ENCODE measurements at places on chromosomes 5 and 9. TPM values are rescaled to one million over a fixed set of nuclear protein-coding genes. Genes with fewer than 3 reads are reported as not detected.
A peak's percentile ranks its signal among the peaks of the same experiment; 100 is the strongest.

Gene FOXD1
- 0.15 TPM for polyA plus RNA-seq

Gene CDH9
- polyA plus RNA-seq = not detected

Gene SPATA31A3
- not detected for polyA plus RNA-seq

DNA sequence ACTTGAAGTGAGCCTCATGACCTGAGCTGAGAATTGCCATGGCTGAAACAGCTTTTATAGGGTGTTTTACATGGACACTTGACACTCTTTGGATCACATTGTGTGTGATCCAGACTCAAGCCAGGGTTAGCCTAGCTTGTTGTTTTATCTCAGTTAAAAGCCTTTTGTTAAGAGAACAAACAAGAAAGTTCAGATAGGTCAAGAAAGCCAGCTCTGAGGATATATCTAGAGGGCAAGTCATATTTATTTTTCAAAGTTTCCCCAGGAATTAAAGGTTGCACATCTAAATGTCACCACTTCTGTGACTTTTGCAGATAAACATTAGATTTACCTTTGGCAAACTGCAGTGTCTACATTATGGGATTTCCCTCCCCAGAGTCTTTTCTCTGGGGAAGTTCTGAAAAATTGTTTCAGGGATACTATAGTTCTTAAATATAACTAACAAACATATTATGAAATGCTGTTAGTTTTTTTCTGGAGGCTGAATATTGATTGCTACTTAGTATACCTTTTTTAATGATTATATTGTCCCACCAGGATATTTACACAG is 134.5 kb downstream of the C9orf152 start:
- no peak for DNase-seq

DNA sequence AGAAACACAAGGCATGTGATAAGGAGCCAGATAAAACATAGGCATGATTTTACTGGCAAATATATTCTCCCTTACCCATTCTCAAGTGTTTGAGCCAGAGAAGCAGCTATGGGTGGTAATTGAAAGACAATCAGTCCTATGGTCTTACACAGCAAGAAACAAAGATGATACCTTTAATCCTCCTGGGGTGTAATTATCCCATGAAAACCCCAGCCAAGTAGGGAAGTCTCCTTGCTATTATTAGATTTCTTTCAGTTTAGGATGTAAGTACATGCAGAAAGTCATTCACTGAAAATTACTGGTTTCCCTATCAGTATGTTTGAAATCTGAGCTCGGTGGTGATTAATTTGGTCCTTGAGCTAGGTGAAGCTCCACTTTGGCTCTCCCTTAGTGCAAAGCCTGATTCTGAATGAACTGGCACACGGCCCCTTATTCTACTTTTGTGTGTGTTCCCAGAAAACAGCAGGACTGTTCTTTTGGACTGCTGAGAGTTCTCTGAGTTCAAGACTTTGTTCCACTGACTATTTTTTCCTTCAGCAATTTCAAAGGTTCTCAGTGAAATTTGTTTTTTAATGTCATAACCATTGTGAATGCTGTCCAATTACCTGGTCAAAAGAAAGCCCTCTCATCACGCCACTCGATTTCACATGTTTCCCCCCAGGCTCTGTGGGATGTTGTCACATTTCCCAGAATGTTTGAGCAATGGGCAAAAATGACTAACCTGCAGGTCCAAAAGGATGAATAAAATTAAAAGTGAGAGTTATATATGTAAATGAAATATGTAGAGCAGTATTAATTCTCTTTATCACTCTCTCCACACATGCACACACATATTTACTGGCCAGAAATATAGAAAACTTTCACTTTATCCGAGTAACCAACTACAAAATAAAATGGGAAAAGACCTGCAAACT is 343.0 kb downstream of the RAB3C start:
- DNase-seq = no peak

- no peak for DNase-seq
Observed at GRCh38 chr9:28758341-28758740, 1185.1 kb upstream of the C9orf72 start.

DNA sequence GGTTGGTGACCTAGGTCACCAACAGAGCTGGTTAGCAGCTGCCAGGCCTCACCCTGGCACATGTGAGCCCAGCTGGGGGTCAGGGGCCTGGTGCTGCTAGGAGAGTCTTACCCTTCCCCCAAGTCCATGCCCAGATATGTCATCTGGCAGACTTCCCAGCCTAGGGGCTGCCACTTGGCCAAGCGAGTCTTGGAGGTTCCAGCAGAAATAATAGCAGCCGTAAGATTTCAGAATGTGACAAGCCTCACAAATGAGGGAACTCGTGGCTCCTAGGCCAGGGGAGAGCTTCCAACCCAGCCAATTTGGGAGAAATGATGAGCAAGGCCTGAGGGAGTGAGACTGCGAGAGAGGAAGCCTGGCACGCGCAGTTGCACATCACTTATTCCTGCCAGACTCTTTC is 11.1 kb downstream of the URM1 start:
- DNase-seq = no peak

DNA sequence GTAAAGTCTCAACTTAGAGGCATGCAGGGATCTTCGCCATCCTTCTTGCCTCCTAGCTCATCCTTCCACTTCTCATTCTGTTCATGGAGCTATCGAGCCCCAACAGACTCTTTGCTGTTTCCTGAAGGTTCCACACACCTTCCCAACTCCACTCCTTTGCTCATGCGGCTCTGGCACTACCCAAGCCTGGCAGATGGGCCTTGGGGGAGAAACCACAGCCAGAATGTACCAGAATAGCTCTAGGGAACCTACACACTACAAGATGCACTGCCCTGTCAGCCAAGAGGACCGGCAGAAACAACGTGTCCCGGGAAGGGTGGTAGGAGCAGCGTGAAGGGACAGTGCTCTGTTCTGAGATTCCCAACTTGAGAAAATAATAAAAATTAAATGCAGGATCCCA is 178.9 kb downstream of the GABBR2 start:
- DNase-seq = no peak

DNA sequence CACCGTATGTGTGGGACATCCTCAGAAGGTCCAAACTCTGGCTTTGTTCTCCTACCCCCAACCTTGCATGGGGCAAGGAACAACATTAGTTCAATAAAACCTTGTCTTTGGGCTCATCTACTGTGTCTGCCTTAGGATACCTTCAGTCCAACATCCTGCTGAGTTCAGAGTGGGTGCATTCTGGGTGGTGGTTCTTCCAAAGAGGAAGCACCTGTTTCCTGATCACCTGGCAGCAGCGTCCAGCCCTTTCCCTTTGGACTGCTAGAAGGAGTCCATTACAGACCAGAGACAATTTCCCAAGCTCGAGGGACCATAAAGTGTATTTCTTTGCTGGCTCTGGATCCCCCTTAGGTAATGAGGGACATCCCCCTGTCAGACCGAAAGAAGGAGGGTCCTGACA is 154.1 kb downstream of the SEMA6A start:
- no peak for DNase-seq

DNA sequence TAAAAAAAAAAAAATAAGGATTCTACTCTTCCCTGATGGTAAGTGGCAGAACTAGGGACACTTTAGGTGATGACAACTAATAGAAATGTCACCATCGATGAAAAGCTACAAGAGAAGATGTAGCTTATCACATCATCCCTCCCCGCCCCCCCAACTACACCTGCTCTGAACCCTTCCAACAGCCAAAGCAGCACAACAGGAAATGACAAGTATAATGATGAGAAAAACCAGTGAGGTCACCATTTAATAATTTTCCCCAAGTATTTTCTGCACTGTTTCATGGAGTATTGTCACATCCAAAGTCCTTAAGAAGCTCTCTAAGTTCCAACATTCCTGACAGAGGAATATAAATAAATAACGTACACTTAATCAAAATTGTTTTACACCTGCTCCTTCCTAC is 221.4 kb downstream of the EFNA5 start:
- DNase-seq = no peak

DNA sequence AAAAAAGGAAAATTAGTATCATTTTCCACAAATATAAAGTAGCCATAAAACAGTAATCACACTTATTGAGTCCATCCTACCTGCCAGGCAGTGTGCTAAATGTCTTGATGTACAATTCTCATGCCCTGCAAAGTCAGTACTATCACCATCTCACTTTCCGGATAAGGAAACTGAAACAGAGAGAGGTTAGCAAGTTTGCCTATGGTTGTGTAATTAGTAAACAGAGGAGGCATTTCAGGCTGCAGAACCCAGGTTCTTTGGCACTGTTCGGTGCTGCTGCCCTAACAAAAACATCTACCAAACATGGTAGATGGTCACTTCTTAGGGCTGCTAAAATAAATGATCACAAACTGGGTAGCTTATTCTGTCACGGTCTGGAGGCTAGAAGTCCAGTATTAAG is 22.6 kb downstream of the PLAC8L1 start:
- no peak for DNase-seq

GRCh38 chr9:129139233-129139992 is 28.2 kb downstream of the PTPA start:
- DNase-seq = peak; percentile 68

DNA sequence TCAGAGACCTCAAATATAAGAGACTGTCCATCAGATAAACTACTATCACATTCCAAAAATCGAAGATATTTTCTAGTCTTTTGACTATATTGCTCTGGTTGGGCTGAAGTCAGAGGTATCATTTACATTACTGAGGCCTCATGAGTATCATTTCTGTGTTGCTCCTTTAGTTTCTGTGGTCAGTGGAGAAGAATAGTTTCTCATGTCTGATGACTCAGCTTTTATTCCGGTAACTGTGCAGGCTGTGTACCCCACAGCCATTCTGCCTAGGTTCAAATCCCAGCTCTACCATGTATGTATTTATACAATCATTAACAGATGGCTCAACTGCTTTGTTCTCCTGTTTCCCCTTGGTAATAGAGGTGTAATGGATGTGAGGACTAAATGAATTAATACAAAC is 179.3 kb downstream of the ALDH1A1 start:
- DNase-seq = no peak

DNA sequence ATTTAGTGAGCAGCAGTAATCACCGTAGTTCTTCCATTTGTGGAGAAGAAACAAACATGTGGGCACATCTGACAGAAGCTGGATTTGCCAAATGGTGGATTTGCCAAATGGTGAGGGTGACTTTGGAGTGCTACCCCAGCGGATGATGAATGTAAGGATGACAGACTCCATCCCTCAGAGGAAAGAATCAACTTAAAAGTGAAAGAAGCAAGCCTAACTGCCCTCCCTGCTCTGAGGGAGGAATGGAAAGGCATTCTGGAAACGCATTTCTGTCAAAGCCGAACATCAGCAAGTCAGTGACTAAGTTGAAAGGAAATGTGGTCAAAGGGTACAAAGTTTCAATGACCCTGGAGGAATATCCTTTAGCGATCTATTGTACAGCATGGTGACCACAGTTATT is 143.5 kb downstream of the GPBP1 start:
- DNase-seq = no peak

- no peak for DNase-seq
Observed at GRCh38 chr5:35819026-35819425, 37.7 kb upstream of the IL7R start.

- no peak for DNase-seq
Observed at GRCh38 chr5:160463740-160464465, 42.2 kb downstream of the PTTG1 start.

GRCh38 chr5:93462916-93463315 is 118.1 kb downstream of the NR2F1-AS1 start:
- no peak for DNase-seq

- no peak for DNase-seq
Observed at GRCh38 chr5:116032991-116033390, 719 bp downstream of the ARL14EPL start.

DNA sequence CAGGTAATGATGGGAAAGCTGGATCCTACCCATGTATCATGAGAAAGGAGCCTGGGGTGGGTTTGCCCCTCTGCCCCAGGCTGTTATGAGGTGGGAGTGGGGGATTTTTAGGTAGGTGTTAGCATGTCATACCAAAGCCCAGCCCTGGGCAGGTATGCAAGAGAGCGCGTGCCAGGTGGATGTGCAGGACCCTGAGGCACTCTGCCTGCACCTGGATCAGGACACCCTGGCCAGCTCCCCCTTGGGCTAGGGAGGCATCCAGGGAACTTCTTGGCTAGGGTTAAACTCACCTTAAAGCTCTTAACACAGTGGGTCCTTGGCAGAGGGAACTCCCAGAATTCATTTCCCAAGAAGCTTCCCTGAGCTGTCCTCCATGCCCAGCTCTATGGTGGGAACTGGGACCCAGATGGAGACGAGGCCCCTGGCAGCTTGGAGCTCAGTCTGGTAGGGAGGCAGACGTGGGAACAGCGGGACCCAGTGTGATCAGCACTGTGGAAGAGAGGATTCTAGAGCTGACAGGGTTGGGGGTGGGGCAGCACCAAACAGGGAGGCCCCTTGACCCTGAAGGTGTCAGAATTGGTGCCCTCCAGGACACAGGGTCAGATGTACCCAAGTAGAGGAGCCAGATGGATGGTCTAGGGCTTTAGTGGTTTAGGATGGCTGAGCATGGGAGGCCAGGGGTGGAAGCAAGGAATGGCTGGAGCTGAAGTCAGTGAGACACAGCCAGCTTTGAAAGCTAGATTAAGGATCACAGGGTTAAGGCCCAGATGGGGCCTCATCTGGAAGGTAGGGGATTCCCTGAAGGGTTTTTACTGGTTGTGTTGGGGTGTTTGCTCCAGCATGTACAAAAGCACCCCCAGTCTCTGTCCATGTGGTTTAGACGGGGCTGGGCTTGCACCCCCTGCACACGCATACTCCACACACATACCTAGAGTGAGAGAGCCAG is 2.2 kb upstream of the PRR7 start:
- DNase-seq = no peak

DNA sequence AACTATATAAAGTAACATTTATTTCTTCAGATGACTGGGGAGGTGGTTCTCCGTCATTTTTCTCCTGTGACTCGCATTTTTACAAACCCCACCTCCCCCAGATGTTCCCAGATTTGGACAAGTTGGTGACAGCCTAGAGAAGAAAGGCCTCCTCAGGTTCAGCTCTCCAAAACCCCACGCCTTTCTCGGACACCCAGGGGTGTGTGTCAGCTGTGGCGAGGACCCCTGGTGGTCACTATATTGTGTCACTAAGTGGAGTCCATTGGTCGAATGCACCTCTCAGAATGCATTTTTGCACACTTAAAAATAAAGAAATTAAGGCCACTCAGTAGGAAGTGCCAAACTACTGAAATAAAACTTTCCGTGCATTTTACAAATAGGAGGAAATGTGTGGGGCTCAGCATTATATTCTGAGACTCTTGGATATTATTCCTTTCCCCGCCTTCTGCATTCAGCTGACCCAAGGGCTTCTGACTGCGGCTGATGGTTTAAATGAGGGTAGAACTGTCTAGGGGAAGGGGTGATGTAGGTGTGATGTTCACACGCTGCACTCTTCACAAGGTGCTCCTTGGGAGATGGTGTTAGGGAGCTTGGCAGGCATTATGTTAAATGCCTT is 47.6 kb downstream of the ACO1 start:
- peak; percentile 23 for DNase-seq

- no peak for DNase-seq
Observed at GRCh38 chr5:16593013-16593412, 23.8 kb downstream of the RETREG1 start.

Data from psoas muscle (tissue), 8 donors.